ENCODE measurements at places on chromosomes 11 and 22. TPM values are rescaled to one million over a fixed set of nuclear protein-coding genes. Genes with fewer than 3 reads are reported as not detected.

GLYATL2 gene
- not detected for polyA plus RNA-seq

SYT8 gene
- 1.2 TPM for polyA plus RNA-seq

SLC5A12 gene
- 227 TPM for polyA plus RNA-seq

CBLIF gene
- not detected for polyA plus RNA-seq

OR2AG2 gene
- polyA plus RNA-seq = not detected

SLC5A1 gene
- polyA plus RNA-seq = 1.0 TPM

CD59 gene
- 559 TPM for polyA plus RNA-seq

TRIM29 gene
- 0.65 TPM for polyA plus RNA-seq

LUZP2 gene
- polyA plus RNA-seq = not detected

PTPN5 gene
- polyA plus RNA-seq = 0.17 TPM

OR52N4 gene
- not detected for polyA plus RNA-seq

EIF3M gene
- 300 TPM for polyA plus RNA-seq

CCDC73 gene
- 0.47 TPM for polyA plus RNA-seq
